ENCODE measurements at places on chromosomes 3 and 15.

GRCh38 chr3:172367205-172368105 lies 80.8 kb downstream of the GHSR start:
- no peak for DNase-seq

DNA sequence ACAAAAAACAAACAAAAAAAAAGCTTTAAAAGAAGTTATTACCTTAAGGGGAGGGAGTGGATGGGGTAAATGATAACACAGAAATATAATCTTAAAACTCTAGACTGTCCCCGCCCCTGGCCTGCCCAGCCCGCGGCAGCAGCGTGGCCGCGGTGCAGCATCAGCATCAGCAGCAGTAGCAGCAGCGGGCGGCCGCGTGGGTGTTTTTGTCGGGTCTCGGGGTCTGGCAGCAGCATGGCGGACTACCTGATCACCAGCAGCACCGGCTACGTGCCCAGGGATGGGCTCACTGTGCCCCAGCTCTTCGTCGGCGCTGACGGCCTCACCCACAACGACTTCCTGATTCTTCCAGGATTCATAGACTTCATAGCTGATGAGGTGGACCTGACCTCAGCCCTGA lies 80.0 kb upstream of the ANKRD28 start:
- no peak for DNase-seq

DNA sequence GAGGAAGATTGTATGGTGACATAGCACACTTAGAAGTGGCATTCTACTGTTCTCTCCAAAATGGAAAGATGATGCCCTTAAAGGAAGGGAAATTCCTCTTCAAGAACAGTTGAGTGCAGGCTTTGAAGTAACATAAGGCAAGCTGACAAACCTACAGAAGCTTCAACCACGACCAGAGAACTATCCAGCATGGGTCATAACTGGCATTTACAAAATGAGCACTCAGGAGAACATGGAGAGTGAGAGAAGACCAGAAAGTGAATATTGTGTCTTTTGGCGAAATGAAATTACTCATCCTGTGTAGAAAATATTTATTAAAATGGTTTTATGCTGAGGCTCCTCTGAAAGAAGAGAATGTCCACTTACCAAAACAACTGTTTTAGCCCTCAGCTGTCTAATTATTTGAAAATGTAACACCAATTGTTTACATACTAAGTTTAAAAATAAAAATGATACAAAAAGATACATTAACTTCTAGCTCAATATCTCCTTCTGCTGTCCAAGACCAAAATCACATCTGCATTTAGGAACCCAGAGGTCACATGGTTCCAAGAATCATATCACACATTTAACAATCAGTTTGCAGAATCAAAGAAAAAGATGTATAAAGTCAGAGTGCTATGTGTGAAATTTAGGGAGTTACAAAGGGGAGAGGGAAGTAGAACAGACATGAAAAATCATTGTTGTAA lies 216.9 kb downstream of the ATP8B4 start:
- no peak for DNase-seq

DNA sequence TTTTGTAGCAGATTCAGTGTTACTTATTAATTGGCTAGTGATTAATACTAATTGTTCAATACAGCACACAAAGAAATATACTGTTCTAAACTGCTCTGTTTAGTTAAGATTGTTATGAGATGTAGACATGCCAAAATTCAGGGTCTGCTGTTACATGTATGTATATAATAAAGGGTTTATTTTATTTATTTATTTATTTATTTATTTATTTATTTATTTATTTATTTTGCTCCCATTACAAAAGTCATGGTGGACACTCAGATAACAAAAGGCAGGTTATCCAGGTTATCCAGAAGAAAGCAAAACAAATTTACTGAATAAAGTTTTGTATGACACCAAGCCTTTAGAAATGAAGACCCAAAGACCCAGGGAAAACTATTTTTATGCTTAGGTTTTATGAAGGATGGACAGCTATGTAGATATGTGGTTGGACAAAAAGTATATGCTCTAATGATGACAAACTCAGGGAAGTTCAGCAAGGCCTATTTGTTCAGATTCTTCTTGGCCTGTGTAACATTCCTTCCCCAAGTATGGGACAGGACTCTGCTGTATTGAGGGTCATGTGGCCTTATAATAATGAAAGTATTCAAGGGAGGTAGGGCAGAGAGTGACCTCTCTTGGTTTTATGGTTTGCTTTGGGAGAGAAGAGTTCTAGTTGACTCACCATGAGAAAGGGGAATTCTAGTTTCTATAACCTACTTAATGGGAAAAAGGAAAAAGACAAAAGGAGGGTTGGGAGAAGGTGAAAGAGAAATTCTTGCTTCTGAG lies 1056.8 kb downstream of the ROBO2 start:
- no peak for DNase-seq

DNA sequence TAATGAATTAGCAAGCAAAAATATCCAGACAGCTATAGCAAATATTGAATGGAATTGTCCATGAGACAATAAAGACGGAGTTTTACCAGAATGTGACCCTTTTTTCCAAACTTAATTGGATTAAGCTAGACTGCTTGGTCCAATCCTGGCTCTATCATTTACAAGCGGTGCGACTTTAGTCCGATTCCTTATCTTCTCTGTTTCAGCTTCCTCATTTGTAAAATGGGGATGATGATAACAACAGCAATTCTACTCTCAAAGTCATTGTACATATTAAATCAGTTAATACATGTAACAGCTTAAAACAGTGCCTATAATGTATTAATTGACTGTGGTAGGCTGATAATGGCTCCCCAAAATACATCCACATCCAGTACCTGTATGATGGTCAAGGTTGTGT lies 62.1 kb upstream of the CRBN start:
- no peak for DNase-seq

DNA sequence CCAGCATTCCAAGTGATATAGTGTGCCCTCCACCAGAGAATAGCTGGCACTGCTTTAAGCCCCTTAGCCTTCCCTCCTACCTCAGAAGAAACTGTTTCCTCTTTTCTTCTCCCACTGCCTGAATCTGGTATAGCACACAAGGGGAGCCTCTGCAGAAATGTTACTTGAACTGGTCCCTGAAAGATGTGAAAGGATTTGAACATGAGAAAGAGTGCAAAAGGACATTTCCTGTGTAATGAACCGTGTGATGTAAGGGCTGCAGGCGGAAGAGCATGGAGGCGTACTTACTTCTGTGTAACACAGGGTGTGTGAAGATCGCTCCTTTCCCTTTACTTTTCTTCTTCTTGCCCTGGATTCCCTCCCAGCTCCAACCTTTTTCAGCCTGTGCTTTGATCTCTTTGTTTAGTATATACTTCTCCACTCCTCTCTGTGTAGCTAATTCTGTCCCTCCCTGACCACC lies 8.4 kb downstream of the TMOD3 start:
- no peak for DNase-seq

DNA sequence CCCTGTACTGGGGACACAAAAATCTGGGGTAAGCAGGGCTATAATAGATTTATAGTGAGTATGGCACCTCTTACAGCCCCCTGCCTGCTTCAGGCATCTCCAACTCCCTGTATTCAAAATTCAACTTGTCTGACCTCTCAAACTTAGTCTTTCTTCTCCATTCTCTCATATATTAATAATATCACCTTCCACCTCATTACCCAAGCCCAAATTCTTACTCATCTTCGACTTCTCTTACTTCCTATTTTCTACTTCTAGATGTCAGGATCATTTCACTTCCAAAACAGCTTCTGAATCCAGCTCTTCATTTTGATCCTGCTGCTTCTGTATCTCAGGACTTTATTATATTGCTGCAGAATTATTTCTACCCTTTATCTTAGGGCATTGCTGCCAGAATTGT lies 290.7 kb downstream of the CHST2 start:
- DNase-seq, result no peak

GRCh38 chr15:67569668-67570067 lies 27.2 kb downstream of the MAP2K5 start:
- DNase-seq, result no peak

DNA sequence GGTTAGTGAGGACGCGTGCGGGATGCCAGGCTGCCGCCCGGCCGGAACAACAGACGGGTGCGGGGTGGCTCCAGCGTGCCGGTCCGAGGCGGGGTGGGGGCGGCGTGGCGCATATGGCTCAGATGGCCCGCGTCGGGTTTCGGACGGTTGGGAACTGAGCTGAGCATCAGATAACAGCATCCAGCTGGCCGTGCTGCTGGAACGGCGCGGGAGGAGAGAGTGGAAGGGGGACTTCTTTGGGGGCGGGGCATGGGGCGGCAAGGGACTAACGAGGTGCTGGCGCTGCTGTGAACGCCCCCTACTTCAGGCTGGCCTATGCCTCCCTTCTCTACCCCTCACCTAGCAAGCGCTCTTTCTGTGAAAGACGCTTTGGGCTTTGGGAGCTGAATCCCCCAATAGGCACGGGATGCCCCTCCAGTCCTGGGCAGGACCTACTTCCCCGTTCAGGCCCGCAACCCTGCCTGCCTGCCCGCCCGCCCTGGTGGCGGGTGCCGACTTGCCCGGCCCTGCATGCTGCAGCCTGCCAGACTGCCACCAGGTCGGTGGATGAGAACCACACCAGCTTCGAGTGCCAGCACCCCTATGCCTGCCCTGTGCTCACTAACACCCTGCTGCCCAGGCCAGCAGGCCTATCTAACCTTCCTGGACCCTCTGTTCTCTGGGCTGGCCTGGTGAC lies 542 bp downstream of the INKA1 start:
- no peak for DNase-seq

GRCh38 chr3:176430244-176431037 lies 766.8 kb downstream of the TBL1XR1 start:
- DNase-seq, result no peak

DNA sequence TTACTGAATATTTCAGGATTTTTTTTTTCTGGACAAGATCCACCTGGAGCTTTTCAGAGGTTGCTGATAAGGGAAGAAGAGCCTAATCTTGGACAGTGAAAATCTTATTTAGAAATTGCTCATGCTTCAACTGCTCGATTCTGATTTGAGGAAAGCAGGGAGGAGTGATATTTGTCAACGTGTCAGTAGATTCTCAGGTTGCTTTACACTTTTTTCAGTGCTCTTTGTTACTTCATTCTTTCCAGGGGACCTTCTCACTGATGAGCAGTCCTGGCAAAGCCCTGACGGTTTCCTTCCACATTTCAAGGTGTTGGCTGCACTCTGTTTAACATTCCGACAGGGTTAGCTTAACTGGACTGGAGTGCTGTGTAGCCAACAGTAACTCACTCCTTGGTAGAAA lies 24.1 kb upstream of the RARB start:
- DNase-seq, result no peak

GRCh38 chr3:112351036-112351435 lies 18.1 kb downstream of the CD200 start:
- DNase-seq, result no peak

DNA sequence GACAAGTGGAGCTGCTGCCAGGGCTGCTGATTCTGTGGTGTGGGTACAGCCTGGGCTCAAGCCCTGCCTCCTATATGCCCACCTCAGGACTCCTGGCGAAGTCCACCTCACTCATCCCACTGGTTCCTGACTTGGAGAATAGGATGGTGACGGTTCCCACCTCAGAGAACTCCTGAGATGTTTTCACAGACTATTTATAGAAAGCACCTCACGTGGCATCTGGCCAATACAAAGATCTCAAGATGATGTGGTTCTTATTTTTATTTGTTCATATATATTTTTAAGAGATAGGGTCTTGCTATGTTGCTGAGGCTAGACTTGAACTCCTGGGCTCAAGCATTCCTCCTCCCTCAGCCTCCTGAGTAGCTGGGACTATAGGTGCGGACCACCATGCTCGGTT lies 236.9 kb upstream of the BHLHE40 start:
- DNase-seq, result no peak

DNA sequence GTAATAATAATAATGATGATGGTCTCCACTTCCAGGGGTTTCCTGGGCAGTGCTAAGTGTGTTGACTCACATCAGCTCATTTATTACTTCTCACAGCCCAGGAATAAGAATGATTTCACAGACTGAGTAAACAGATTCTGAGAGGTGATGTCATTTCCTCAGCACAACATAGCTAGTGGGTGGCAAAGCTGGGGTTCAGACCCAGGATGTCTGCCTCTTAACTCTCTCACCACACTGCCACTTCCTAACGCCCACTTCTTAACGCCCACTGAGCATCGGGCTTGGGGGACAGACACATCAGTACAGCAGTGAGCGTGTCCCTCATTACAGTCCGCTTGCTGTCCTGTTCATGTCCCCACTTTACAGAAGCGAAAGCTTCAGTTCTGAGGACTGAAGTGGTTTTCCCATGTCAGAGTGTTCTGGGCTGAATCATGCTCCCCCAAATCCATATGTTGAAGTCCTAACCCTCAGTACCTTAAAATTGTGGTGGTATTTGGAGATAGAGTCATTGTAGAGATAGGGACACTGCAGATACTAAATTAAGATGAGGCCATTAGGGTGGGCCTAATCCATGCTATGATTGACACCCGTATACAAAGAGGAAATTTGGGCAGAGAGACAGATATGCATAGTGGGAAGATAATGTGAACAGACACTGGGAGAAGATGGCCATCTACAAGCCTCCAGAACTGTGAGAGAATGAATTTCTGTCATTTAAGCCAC lies 68.0 kb downstream of the ATP2B2 start:
- peak; percentile 89 for DNase-seq

DNA sequence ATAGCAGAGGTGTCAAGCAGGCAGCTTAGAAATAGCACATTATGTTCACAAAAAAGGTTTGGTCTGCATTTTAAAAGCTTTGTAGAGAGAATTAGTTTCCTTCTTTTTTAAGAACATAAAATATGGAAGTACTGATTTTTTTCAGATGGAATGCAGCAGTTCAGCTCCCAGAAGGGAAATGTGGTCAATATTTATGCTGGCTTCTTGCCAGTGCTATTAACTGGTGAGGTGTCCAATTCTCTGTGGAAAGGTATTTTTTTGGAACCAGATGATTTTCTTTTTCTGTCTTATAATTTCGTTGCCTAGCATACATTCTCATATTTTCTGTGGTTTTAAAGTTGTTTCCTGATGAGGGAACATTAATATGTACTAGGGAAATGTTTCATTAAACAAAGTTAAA lies 211.4 kb upstream of the ZNF385D start:
- DNase-seq, result no peak

DNA sequence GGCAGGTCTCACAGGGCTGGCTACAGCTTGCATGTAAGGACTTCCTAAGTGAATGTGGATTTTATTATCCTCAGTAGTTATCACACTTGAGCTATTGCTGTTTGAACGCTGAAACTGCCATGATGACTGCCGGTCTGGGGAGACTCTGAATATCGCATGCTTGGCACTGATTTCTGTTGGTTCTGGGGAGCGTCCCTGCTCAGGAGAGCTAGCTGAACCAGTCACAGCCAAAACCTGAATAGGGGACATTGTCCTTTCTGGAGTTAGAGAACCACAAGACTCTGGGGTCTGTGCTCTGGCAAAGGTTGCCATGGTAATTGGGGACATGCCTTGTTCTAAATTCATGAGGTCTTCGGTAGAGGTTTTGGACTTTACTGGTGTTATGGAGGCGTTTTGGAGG lies 30.8 kb downstream of the CMSS1 start:
- no peak for DNase-seq

DNA sequence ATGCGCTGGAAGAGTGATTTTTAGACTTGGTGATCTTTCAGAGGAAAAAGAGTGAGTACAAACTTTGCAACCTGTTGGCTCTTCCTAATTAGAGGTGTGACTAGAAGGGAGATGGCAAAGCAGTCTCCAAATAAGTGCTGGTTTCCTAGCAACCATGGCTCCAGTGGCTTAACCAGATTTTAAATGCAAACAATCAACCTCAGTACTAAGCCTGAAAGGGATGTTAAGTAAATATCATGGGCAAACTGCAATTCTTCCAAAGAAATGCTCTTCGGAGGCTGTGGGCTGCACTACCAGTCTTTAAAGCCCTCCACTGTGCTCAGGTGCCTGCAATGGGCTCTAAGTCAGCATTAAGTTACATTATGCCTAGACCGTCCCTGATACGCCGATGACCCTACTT lies 678.1 kb upstream of the CCDC54 start:
- DNase-seq, result no peak
